ENCODE measurements at places on chromosomes 13 and 19. TPM values are rescaled to one million over a fixed set of nuclear protein-coding genes. Genes with fewer than 3 reads are reported as not detected.

ZNF561 gene
- 71.8 TPM for total RNA-seq

ADGRE1 gene
- total RNA-seq, result not detected

DNA sequence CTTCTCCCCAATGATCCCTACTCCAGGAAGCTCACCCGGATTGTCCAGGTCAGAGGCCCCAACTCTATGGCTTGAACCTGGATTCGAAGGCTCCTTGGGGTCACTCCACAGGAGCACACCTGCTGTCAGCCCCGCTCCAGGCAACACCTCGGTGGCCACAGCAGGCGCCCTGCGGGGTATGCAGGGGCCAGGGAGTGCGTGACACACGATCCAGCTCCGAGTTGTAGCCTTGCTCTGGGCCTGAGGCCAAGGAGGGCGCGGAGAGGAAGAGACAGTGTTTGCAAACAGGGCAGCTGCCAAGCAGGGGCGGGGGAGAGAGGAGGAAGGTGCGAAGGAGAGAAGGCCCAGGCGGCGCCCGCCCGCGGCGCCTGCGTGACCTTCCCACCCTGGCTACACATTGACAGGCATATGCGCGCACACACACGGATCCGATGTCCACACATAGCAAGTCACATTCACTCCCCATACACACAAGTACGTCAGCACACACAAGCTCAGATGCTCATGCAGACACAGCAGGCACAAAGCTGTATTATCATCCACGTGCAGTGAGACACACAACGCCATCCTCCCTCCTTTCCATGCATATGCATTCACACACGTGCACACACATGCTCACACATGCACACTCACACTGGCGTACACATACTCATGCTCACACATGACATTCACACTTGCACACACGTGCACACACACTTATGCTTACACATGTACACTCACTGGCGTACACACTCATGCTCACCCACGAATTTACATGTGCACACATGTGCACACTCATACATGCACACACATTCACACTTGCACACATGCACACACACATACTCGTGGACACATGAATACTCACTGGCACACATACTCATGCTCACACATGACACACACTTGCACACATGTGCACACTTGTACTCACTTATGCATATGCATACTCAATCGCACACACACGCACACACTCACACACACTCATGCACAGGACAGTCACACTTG lies 10.4 kb downstream of the SBK2 start:
- DNase-seq, result no peak
- H3K27ac ChIP-seq, result no peak overlapping the region
- H3K4me1 ChIP-seq, result peaks cover 6% of the 10 kb centered on the region
- H3K27me3 ChIP-seq, result peaks cover 2% of the 10 kb centered on the region

F2RL3 gene
- total RNA-seq, result not detected

- DNase-seq, result no peak
- H3K27me3 ChIP-seq, result peaks cover 5% of the 10 kb centered on the region
- peak overlapping the region; percentile 72 for H3K27ac ChIP-seq
- no peak overlapping the region for H3K4me3 ChIP-seq
Observed at GRCh38 chr13:51643105-51643881, 59.0 kb downstream of the WDFY2 start.

- H3K27me3 ChIP-seq, result peaks cover 4% of the 10 kb centered on the region
- H3K4me3 ChIP-seq, result no peak overlapping the region
- no peak for DNase-seq
- H3K36me3 ChIP-seq, result no peaks in the 10 kb centered on the region
- no peak overlapping the region for H3K27ac ChIP-seq
Observed at GRCh38 chr13:24065176-24065575, 95.3 kb upstream of the SPATA13 start.

EDNRB gene
- total RNA-seq, result 0.10 TPM

DNA sequence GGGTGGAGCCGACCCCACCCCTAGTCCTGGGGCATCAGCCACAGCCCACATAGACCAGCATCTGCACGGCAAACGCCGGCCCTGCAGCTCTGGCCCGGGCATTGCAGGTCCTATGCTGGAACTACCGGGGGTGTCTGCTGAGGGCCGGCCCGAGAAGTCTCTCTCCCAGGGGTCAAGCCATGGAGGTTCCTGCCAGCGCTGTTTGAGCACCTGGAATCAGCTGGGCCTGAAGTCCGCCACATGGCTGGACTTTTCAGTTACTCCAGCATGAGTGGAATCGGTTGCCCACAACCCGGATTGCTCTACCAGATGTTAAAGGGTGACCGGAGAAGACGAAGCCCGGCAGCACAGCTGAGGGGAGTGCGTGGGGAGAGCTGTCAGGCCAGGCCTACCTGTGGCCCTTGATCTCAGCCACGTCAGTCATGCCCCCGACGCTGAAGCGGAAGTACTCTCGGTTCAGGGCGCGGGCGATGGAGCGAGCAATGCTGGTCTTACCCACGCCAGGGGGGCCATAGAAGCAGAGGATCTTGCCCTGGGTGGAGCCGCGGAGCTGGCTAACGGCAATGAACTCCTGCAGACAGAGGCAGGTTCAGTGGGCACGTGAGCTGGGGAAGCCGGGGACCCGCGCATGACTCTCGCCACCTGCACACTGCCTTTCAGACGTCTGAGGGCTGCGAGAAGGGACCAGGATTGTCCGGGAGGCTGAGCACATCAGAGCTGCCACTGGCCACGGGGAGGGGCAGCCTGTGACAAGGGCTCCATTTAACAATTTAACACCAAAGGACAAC lies 8.7 kb downstream of the RPL36 start:
- H3K4me3 ChIP-seq, result no peak overlapping the region
- DNase-seq, result no peak
- H3K36me3 ChIP-seq, result no peaks in the 10 kb centered on the region

GRCh38 chr19:3646336-3647092 lies 19.9 kb upstream of the CACTIN start:
- no peak overlapping the region for H3K4me3 ChIP-seq
- H3K4me1 ChIP-seq, result peaks cover 2% of the 10 kb centered on the region
- H3K27me3 ChIP-seq, result peaks cover 4% of the 10 kb centered on the region
- no peaks in the 10 kb centered on the region for H3K36me3 ChIP-seq
- DNase-seq, result no peak
- H3K27ac ChIP-seq, result no peak overlapping the region

DNA sequence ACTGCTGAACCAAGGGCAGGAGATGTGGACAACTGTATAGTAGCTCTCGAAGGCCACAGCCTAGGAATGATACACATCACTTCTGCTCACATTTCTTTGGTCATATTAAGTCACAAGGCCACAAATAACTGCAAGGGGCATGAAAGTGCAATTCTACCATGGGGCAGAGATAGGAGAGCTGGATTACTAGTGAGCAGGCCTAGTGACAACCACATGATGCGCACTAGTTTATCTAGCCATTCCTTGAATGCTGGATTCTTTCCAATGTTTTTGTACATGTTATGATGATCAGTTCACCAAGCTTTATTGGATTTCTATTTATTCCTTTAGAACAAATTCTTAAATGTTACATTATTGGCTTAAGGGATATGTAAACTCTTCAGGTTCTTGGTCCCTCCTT lies 100.7 kb downstream of the MIPEP start:
- H3K27me3 ChIP-seq, result no peaks in the 10 kb centered on the region
- DNase-seq, result no peak
- no peak overlapping the region for H3K27ac ChIP-seq
- H3K36me3 ChIP-seq, result no peaks in the 10 kb centered on the region
- H3K4me1 ChIP-seq, result peaks cover 2% of the 10 kb centered on the region
- H3K4me3 ChIP-seq, result no peak overlapping the region

VSTM1 gene
- total RNA-seq, result not detected

DNA sequence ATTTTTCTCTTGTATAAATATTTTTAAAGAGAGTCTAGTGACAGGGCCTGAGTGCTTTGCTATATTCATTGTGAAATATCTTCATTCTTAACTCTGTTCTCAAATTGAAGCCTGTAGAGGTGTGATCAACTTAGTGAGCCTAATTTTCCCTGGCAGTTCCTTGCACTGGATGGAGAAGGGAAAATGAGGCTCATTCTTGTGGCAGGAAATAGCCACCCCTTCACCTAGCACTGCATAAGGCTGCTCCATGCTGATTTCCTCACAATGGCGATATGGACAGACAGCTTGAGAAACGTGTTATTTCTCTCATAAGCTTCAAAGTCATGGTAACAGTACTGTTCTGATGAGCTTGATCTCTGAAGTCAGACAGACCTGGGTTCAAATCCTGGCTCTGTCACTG lies 146.2 kb downstream of the AKAP11 start:
- H3K4me1 ChIP-seq, result no peaks in the 10 kb centered on the region
- H3K36me3 ChIP-seq, result no peaks in the 10 kb centered on the region
- no peak overlapping the region for H3K27ac ChIP-seq
- DNase-seq, result no peak

GRCh38 chr13:45521297-45521696 lies 56.6 kb downstream of the COG3 start:
- peaks cover 11% of the 10 kb centered on the region for H3K4me1 ChIP-seq
- H3K27me3 ChIP-seq, result no peaks in the 10 kb centered on the region
- no peaks in the 10 kb centered on the region for H3K36me3 ChIP-seq
- no peak overlapping the region for H3K27ac ChIP-seq
- DNase-seq, result no peak
- H3K4me3 ChIP-seq, result no peak overlapping the region

OR7C1 gene
- total RNA-seq, result not detected

- peaks cover 7% of the 10 kb centered on the region for H3K4me1 ChIP-seq
- DNase-seq, result no peak
- H3K27me3 ChIP-seq, result no peaks in the 10 kb centered on the region
- H3K36me3 ChIP-seq, result no peaks in the 10 kb centered on the region
- no peak overlapping the region for H3K27ac ChIP-seq
- H3K4me3 ChIP-seq, result no peak overlapping the region
Observed at GRCh38 chr13:33872005-33872351, 54.0 kb downstream of the RFC3 start.

ZNF723 gene
- not detected for total RNA-seq

WASF3 gene
- 10.1 TPM for total RNA-seq

LSR gene
- 5.4 TPM for total RNA-seq

- no peak overlapping the region for H3K27ac ChIP-seq
- H3K27me3 ChIP-seq, result peaks cover 5% of the 10 kb centered on the region
- no peak overlapping the region for H3K4me3 ChIP-seq
- no peak for DNase-seq
- H3K4me1 ChIP-seq, result peaks cover 6% of the 10 kb centered on the region
Observed at GRCh38 chr13:24670174-24670573, 10.0 kb upstream of the ATP12A start.

Measured in glutamatergic neuron (in vitro differentiated cells).